Cerebellar nuclear complex (tissue), 1 donor: ENCODE measurements at places on chromosomes 7 and 10.

DNA sequence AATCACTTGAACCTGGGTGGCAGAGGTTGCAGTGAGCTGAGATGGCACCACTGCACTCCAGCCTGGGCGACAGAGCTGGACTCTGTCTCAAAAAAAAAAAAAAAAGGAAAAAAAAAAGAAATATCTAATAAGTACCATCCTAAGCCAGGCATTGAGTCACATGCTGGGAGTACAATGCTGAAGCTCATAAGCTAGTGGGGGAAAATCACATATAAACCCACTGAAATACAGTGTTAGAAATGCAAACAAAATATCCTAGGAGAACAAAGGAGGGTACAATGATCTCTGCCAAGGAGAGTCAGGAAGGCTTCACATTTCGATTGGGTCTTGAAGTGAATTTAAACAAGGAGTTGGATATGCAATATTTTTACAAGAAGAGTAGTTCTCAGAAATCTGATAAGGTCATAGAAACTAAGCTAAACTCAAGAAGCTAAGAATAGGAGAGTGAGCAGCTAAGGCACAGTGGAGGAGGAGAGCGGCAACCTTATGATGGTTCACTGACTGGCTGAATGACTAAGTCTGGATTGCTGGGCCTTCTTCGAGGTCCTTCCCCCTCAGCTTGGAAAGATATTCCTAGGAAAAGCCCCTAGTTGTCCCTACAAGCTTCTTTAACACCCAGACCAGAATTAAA, 115.5 kb downstream of the PHTF2 start:
- DNase-seq, result no peak

GRCh38 chr10:98224996-98225395, 43.0 kb downstream of the LOXL4 start:
- DNase-seq, result no peak

GRCh38 chr10:128808921-128809440, 658.1 kb upstream of the MGMT start:
- DNase-seq, result no peak

- DNase-seq, result no peak
Observed at GRCh38 chr7:157596471-157596870, 259.7 kb downstream of the DNAJB6 start.

- no peak for DNase-seq
Observed at GRCh38 chr10:60990663-60991062, 46.7 kb upstream of the RHOBTB1 start.

DNA sequence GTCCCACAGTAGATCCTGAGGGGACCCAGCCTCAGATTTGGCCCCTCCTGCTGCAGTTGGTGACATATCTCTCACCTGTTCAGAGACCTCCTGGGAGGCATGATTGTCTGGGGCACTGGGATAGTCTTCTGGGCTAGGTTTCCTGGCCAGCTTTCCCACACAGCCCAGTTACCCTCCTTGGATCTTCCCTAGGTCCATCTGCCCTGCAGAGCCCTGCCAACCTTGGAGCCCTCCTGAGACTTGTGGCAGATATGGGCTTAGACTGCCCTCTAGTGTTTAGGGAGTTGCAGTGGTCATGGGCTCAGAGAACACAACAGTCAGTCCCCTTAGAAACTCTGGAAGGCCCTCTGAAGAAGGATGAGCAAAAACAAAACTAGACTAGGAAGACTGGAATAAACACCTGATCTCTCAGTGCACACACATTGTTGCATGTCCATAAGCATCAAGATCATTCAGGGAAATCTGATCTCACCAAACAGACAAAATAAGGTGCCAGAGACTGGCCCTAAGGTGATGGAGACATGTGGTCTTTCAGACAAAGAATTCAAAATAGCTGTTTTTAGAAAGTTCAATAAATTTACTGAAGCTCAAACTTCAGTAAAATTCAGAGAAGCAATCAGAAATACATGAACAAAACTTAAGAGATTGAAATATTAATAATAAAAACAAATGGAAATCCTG, 324.6 kb downstream of the ATRNL1 start:
- DNase-seq, result no peak

DNA sequence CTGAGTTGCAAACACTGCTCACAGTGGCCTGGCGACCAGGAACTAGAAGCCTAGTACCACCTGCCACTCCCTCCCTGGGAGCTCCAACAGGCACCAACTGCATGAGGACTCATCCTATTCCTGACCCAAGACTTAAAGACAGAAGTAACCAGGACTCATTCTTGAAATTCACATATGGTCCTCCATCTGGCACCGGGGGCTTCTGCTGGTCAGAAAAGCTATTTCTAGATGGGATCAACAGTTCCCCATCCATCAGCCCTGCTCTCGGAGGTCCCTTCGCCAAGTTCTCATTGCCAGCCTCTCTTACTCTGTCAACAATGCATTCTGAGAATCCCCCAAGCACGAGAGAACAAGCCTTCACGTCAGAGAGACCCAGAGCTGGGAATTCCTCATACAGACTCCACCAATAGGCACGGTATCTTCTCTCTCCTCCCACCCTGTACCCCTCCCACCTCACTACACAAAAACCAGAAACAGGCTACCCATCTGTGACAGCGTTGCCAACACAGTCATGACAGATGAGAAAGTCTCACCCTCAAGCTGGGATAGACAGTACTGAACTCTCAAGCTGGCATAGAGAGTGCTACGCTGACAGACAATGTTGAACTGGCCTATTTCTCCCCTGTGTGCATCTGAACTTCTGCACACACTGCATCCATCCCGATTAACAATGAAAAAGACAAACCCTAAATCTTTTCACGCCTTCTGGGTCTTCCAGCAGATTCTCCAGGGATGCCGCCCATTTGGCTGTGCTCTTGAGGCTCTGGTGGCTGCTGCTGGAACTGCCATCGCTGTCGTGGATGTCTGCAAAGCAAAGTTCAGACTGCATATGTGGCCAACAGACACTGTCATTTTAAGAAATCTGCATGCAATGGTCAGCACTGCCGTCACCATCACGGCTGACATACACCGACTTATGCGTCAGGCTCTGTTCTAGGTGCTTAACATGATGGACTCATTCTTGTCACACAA, 15.6 kb downstream of the RGS10 start:
- no peak for DNase-seq

DNA sequence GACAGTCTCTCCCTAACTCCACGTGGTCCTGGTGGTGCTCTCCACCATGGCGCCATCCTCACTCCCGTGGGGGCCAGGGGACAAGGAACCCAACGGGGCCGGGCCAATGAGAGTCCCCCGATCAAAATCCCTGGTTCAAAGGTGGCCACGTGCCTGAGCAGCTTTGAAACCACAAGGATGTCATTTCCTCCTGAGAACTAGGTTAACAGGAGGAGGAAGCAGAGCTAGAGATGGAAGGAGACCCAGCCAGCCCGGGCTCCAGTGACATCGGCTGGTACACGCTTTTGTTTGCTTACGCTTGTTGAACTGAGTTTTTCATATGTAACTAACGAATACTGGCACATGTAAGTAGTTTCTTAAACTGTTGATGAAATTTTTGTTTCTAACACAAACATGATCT, 61.7 kb downstream of the PRPF18 start:
- no peak for DNase-seq

DNA sequence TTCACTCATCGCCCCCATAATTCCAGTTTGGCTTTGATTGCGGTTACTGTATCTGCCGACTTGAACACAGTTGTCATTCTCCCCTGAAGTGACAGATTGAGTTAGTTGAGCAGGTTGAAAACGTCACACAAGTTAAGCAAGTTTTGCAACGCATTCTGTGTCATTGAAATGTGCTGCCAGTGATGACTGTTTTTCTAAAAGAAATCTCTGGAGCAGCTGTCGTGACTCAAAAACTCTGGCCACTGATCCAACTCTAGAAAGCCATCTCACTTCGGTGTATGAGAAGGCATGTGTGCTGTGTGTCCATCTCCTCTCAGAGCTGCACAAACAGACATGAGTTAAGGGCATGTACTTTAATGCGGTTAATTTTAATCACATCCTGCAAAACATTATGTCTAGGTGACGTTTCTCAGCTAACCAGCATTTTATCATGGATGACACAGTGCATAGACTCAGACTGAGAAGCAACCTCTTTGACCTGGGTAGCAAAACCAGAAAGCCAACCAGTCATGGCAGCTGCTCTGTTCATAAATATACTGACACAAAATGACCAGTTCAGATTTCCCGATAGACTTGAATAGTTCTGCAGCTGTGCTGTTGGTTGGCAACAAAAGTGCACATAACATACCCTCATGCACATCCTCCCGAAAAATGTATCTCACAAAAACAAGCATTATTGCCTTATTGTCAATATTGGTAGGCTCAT, 69.3 kb downstream of the CSTF2T start:
- no peak for DNase-seq

GRCh38 chr7:148466120-148466519, 124.4 kb upstream of the C7orf33 start:
- DNase-seq, result no peak

- DNase-seq, result no peak
Observed at GRCh38 chr7:2244404-2244995, 2.5 kb downstream of the NUDT1 start.

GRCh38 chr7:96075510-96076349, 246.2 kb downstream of the SLC25A13 start:
- no peak for DNase-seq
